ENCODE measurements at places on chromosomes 2 and 18.
A peak's percentile ranks its signal among the peaks of the same experiment; 100 is the strongest.

GRCh38 chr2:10073706-10074105 is 6.5 kb downstream of the CYS1 start:
- DNase-seq, result no peak

- no peak for DNase-seq
These were observed 2.4 kb upstream of the PROC start for GRCh38 chr2:127415593-127416505.

GRCh38 chr18:46009125-46009840 is 42.2 kb upstream of the EPG5 start:
- DNase-seq, result no peak

GRCh38 chr2:224982910-224983711 is 59.2 kb downstream of the DOCK10 start:
- DNase-seq, result peak; percentile 86

Measured in fibroblast of skin of left biceps (primary cell).